NCI-H1930 (cell line): ENCODE measurements at places on chromosomes 5 and 9.

DNA sequence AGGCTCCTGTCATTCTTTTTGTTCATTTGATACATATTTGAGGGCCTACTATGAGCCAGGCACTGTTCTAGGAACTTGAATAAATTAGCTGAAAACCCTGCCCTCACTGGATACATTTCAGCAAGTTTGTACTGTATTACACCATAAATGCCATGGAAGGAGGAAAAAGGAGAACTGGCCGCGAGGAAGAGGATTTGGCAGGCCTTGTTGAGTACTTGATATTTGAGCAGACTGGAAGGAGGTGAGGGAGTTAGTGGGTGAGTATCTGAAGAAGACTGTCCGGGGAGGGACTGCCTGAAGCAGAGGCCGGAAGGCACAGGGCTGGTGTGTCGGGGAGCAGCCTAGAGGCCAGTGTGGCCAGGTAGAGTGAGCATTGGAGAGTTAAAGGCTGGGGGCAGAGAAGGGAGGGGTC is 4.5 kb downstream of the SNX30 start:
- no peak for DNase-seq

GRCh38 chr5:93257616-93258015 is 323.4 kb downstream of the NR2F1-AS1 start:
- no peak for DNase-seq

- no peak for DNase-seq
These were observed 39.0 kb downstream of the STK10 start for GRCh38 chr5:172149073-172149472.

GRCh38 chr5:145015146-145015545 is 820.0 kb downstream of the PRELID2 start:
- no peak for DNase-seq

- no peak for DNase-seq
These were observed 42.6 kb downstream of the ANKRD55 start for GRCh38 chr5:56190497-56190896.

GRCh38 chr9:16954040-16954439 is 83.6 kb upstream of the BNC2 start:
- no peak for DNase-seq

- DNase-seq = no peak
These were observed 27.4 kb downstream of the SRD5A1 start for GRCh38 chr5:6660688-6661087.

DNA sequence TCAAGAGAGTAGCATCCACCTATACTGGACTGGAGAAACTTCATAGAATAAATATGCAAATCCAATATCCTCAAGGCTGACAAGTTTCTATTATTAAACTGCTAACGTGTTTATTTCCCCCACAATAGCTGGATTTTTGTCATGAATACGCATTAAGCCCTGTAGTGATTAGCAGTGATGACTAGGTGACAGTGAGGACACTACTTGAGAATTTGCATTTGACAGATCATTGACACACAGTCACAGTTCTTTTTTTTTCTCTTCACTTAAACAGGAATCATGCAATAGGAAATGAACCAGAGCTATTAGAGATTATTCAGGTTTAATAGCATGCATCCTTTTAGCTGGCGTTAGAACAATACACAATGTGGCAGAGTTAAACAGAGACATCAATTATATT is 35.3 kb downstream of the MPDZ start:
- no peak for DNase-seq

- no peak for DNase-seq
These were observed 3.1 kb upstream of the STOM start for GRCh38 chr9:121373011-121373729.
